ENCODE measurements at places on chromosomes 7 and 10. TPM values are rescaled to one million over a fixed set of nuclear protein-coding genes. Genes with fewer than 3 reads are reported as not detected.

DNA sequence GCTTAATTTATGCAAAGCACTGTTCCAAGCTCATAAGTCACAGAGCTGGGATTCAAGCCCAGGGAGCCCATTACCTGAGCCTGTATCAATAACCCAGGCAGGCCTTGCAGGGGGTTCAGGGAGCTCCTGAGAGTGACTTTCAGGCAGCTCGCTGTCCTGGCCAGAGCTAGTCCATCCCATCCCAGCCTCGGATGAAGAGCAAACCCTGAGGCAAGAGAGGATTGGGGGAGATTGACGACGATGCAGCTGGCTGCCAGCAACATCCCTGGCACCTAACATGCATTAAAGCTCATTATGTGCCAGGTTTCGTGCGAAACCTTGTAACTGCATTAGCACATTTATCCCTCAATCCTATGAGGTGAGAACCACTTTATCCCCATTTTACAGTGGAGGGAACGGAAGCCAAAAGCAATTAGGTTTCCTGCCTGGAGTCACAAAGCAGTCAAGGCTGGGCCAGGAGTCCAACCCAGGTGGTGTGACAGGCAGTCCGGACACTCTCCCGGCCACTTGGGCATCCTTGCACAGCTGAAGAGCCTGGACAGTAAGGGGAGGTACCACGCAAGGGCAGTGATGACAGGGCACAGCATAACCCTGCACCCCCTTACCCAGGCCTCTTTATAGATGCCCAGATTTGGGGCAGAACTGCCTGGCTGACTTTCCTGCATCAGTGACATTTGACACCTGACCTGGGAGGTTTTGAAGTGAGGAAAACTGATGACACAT lies 129.8 kb upstream of the CHST15 start:
- no peak overlapping the region for H3K4me3 ChIP-seq
- peaks cover 9% of the 10 kb centered on the region for H3K4me1 ChIP-seq
- no peak overlapping the region for H3K27ac ChIP-seq
- no peaks in the 10 kb centered on the region for H3K36me3 ChIP-seq
- no peaks in the 10 kb centered on the region for H3K27me3 ChIP-seq

GRCh38 chr7:34059136-34059828 lies 153.9 kb downstream of the BMPER start:
- H3K4me3 ChIP-seq = no peak overlapping the region
- H3K36me3 ChIP-seq = no peaks in the 10 kb centered on the region
- no peaks in the 10 kb centered on the region for H3K27me3 ChIP-seq
- no peaks in the 10 kb centered on the region for H3K4me1 ChIP-seq
- DNase-seq = no peak

- no peak for DNase-seq
- H3K36me3 ChIP-seq = no peaks in the 10 kb centered on the region
Measured at GRCh38 chr10:3844491-3845025, 59.5 kb upstream of the KLF6 start.

- H3K27ac ChIP-seq = no peak overlapping the region
- H3K4me3 ChIP-seq = no peak overlapping the region
- H3K4me1 ChIP-seq = peaks cover 3% of the 10 kb centered on the region
- H3K27me3 ChIP-seq = no peaks in the 10 kb centered on the region
- H3K36me3 ChIP-seq = no peaks in the 10 kb centered on the region
Measured at GRCh38 chr10:110175406-110175805, 32.0 kb upstream of the MXI1 start.

GRCh38 chr7:146966274-146966673 lies 849.7 kb downstream of the CNTNAP2 start:
- no peak overlapping the region for H3K4me3 ChIP-seq
- H3K4me1 ChIP-seq = no peaks in the 10 kb centered on the region
- H3K27me3 ChIP-seq = no peaks in the 10 kb centered on the region
- no peak for DNase-seq
- no peaks in the 10 kb centered on the region for H3K36me3 ChIP-seq

Gene FOXP2
- total RNA-seq = 29.7 TPM
